ENCODE measurements at places on chromosomes 1 and 21. TPM values are rescaled to one million over a fixed set of nuclear protein-coding genes. Genes with fewer than 3 reads are reported as not detected.

COL8A2 gene
- total RNA-seq = 0.17 TPM

- H3K4me3 ChIP-seq = no peak overlapping the region
- peaks cover 2% of the 10 kb centered on the region for H3K4me1 ChIP-seq
- peaks cover 3% of the 10 kb centered on the region for H3K36me3 ChIP-seq
- H3K27ac ChIP-seq = no peak overlapping the region
These were observed 34.5 kb upstream of the KCNE1 start for GRCh38 chr21:34546542-34546941.

GRCh38 chr1:78044796-78045562 lies 787 bp upstream of the GIPC2 start:
- H3K4me1 ChIP-seq = peaks cover 30% of the 10 kb centered on the region
- peaks cover 2% of the 10 kb centered on the region for H3K36me3 ChIP-seq
- H3K27ac ChIP-seq = peak overlapping the region; percentile 4
- no peak for DNase-seq

DNA sequence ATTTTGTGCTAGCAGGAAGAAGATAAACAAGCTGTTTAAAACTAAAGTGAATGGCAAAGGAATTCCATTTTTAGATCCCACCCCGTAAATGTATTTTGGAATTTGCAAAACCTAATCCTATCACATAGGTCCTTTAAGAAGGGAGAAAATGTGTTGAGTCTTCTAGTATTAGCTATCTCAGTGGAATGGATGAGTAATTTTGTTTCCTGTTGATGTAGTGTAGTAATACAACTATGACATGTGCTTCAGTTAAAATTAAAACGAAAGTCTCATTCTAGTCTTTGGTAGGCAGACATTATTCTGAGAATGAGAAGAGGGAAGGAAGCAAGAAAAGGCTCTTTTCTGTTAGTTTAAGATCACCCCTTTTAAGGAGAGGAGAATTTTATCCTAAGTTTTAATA lies 265.9 kb upstream of the C1orf105 start:
- peak overlapping the region; percentile 61 for H3K27ac ChIP-seq
- H3K4me3 ChIP-seq = peak overlapping the region; percentile 4
- peaks cover 5% of the 10 kb centered on the region for H3K4me1 ChIP-seq
- no peaks in the 10 kb centered on the region for H3K27me3 ChIP-seq
- no peak for DNase-seq

- H3K4me1 ChIP-seq = peaks cover 27% of the 10 kb centered on the region
- H3K27ac ChIP-seq = peak overlapping the region; percentile 95
- H3K4me3 ChIP-seq = peak overlapping the region; percentile 96
- DNase-seq = no peak
These were observed 684 bp downstream of the LTN1 start for GRCh38 chr21:28991861-28992525.

CELA2A gene
- not detected for total RNA-seq

DESI2 gene
- total RNA-seq = 28.0 TPM

GRCh38 chr1:234091876-234092275 lies 187.4 kb downstream of the SLC35F3 start:
- no peaks in the 10 kb centered on the region for H3K4me1 ChIP-seq
- DNase-seq = no peak
- H3K27ac ChIP-seq = no peak overlapping the region
- peaks cover 38% of the 10 kb centered on the region for H3K27me3 ChIP-seq
- no peak overlapping the region for H3K4me3 ChIP-seq

- H3K4me1 ChIP-seq = no peaks in the 10 kb centered on the region
- no peak overlapping the region for H3K27ac ChIP-seq
- peaks cover 6% of the 10 kb centered on the region for H3K27me3 ChIP-seq
These were observed 63.7 kb downstream of the NAV1 start for GRCh38 chr1:201602413-201603265.

PROK1 gene
- not detected for total RNA-seq

GRCh38 chr1:52460694-52461093 lies 56.3 kb downstream of the PRPF38A start:
- no peaks in the 10 kb centered on the region for H3K27me3 ChIP-seq
- no peak overlapping the region for H3K4me3 ChIP-seq
- H3K27ac ChIP-seq = no peak overlapping the region
- DNase-seq = no peak
- no peaks in the 10 kb centered on the region for H3K4me1 ChIP-seq

PDE4DIP gene
- total RNA-seq = 43.3 TPM

- H3K27me3 ChIP-seq = no peaks in the 10 kb centered on the region
- H3K27ac ChIP-seq = no peak overlapping the region
- no peak for DNase-seq
- no peak overlapping the region for H3K4me3 ChIP-seq
These were observed 19.6 kb downstream of the FH start for GRCh38 chr1:241499910-241500309.

UBASH3A gene
- 77.8 TPM for total RNA-seq

DNA sequence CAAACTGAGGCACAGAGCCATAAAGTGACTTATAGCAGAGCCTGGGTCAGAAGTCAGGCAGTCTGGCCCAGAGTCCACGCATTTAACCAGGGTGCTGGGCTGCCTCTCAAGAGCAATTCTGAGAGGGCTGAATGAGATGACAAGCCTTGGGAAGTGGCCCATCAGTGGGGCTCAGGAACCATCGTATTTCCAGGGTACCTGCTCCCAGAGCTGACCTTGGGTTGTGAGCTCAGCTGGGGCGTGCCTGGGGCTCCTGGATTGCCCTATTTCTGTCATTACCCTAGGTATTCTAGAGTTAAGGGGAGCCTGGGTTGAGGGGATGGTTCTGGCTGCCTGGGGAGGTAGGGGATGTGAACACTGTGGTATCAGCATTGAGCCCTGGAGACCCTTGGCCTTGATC lies 49.4 kb downstream of the LGR6 start:
- no peak for DNase-seq
- H3K4me1 ChIP-seq = no peaks in the 10 kb centered on the region
- H3K27me3 ChIP-seq = peaks cover 21% of the 10 kb centered on the region
- no peaks in the 10 kb centered on the region for H3K36me3 ChIP-seq
- no peak overlapping the region for H3K27ac ChIP-seq
